ENCODE measurements at places on chromosomes 7 and 10.
A peak's percentile ranks its signal among the peaks of the same experiment; 100 is the strongest.

GRCh38 chr7:25565949-25566348 lies 337.7 kb upstream of the NPVF start:
- peak; percentile 44 for DNase-seq

DNA sequence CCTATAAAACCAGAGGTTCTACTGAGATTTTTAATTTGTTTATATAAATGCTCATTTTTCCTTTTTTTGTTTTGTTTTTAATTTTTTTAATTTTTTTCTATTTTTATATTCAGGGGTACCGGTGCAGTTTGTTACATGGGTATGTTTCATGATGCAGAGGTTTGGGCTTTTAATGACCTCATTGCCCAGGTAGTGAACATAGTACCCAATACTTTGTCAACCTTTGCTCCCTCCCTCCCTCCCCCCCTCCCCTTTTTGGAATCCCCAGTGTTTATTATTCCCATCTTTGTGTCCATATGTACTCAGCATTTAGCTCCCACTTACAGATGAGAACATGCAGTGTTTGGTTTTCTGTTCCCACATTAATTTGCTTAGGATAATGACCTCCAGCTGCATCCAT lies 94.4 kb upstream of the NEBL start:
- no peak for DNase-seq

DNA sequence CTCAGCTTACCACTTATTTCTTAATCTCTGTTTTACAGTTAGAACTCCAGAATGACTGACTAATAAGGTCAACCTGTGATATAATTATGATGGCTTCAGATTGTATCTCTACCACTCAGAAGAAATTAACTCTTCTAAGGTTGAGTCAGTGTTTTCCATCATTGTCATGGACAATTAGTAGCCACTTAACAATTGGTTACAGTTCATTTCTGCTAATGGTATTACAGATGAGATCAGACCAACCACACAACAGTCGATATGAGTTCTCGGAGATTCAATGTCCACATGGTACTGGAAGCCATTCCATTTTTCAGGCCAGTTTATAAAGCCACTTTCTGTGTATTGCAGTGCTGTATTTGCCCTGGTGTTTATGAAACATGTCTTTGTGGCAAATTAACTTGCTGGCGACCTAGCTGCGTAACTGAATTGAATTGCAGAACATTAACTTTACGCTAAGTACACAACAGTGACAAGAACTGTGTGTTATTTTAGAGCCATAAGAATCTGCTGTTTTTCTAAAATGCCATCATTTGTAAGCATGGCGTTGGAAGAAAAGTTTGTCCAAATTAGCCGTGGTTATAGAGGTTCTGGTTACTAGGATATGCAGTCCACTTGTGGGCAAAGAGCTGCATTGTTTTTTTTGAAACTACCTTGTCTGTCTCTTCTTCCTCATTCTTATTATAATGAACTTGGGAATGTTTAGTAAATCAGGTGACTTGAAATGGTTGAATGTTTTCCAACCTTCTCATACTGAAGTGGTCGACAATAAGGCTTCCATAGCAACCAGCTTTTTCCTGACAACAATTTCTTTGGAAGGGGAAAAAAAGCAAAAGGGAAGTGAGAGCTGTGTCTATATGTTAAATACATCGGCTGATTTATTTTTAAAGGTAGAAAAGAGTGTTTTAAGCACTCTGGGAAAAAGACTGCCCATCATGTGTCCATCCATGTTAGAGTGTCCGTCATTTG lies 76.4 kb downstream of the CELF2 start:
- no peak for DNase-seq

GRCh38 chr10:6140141-6140841 lies 51.5 kb downstream of the RBM17 start:
- DNase-seq: no peak

DNA sequence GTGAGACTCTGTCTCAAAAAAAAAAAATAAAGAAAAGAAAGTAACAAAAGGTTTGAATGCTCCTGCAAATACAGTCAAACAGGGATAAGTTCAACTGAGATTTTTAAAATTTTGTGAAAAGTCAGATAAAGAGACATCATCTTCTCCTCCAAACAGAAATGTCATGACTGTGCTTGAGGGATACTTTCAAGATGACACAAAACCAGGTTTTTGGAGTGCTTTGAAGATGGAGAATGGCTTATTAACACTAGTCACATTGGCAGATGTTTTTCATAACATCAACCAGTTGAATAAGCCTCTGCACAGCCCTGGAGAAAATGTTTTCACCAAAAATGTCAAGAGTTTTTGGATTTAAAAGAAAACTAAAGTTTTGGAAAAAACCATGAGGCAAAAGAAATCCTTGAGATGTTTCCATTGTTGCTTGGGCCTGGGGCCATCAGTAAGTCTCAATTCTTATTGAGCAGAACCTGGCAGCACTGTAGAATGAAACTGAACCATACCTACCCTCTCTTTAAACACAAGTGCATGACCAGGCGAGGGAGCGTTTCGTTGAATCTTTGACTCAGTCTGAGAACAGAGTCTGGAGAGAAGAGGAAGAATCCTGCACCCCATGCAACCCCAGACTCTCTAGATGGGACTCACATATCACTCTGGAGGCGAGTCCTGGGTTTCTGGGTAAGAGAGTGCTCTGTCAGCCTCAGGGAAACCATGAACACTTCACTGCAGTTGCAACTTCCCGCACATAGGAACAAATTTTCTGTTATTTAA lies 37.4 kb upstream of the PRKCQ start:
- DNase-seq: no peak

DNA sequence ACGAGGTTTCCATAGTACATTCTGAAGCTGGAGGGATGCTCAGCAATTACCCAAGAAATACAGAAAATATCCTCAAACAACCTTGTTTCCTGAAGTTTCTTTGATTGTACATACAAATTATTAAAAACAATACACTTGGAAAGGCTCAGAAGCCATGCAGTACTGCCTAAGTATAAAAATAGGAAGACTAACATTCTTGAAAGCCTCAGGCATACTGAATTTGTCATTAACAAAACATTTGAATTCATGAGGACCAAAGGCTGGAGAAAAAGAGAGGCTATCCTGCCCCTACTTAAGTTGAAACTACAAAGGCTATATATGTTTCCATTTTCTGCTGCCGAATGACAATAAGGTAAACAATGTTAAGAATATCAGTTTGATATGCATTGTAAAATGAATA lies 54.3 kb upstream of the SGCE start:
- no peak for DNase-seq

GRCh38 chr10:119535305-119535704 lies 7.2 kb downstream of the RGS10 start:
- no peak for DNase-seq

DNA sequence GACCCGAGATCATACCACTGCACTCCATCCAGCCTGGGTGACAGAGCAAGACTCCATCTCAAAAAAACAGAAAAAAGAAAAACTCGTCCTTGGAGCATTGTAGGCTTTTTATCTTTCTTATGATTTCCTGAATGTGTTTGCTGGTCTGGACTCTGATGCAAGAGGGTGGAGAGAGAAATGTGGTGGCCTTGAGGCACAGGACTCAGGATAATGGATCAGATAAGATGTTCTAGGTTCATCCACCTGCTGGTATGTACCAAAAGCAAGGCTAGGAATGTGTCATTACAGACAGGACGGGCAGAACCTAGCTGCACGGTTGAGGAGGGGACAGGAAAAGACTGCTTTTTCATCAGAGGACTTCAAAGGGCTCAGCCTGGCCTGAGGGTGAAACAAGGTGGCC lies 33.5 kb downstream of the GCC1 start:
- DNase-seq: no peak

GRCh38 chr10:12195281-12195602 lies 449 bp downstream of the NUDT5 start:
- no peak for DNase-seq

DNA sequence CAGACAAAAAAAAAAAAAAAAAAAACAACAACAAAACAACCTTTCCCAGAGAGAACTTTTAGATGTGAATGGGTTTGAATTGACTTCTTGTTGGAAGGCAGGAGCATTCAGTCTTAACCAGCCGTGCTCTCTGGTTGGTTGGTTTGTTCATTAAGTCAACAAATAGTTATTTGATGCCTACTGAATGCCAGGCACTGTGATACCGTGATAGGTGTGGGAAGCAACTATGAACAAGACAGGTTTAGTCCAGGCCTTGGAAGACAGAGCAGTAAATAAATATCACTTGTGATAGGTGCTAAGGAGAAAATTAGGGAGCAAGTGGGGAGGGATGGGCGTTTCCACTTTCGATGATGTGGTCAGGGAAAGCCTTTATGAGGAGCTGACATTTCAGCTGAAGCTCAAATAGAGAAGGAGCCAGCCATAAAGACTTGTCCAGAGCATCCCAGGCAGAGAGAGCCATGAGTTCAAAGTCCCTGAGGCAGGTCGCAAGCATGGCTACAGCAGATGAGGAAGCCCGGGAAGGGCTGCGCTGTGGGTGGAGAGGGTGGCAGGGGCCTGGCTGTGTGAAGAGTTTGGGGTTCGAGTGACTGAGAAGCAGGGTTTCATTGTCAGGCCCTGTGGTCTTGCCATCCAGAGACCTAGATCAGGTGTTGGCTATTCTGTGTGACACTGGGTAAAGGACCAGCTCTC lies 8.0 kb downstream of the TSPAN15 start:
- DNase-seq: no peak

DNA sequence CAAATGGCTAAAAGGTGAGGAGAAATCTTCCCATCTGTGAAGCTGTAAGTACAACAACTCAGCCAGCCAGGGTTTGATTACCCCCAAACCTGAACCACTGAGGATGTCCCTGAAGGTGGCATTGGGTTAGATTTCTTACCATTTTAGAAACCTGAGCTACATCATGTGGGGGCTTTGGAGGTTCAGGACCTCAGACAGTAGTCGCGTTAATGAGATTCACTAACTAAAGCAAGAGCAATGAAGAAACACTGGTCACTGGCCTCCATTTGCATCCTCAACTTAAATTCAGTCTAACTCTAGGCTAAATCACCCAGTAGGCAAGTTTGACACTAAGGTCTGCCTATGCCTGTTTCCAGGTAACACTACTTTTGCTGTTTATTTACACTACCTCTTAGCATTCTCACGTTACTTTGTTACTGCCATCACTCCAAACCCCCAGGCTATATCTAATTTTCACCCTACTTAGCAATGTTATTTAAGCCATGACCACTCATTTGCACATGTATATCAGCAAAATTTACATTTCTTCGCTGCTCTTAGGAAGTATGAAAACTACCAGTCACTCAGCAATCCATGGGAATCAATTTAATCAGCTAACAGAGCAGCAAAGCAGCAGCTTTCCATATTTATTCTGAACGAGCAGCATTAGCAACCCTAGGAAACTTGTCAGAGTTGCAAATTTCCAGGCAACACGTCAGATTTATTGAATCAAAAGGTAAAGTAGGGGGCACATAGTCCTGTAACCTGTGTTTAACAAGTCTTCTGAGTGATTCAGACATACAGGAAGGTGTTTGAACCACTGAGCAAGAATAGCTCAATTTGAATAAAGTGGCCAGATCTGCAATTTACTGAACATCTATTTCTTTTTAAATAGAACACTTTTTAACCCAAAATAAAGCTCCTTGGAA lies 788.4 kb upstream of the SORCS1 start:
- no peak for DNase-seq

DNA sequence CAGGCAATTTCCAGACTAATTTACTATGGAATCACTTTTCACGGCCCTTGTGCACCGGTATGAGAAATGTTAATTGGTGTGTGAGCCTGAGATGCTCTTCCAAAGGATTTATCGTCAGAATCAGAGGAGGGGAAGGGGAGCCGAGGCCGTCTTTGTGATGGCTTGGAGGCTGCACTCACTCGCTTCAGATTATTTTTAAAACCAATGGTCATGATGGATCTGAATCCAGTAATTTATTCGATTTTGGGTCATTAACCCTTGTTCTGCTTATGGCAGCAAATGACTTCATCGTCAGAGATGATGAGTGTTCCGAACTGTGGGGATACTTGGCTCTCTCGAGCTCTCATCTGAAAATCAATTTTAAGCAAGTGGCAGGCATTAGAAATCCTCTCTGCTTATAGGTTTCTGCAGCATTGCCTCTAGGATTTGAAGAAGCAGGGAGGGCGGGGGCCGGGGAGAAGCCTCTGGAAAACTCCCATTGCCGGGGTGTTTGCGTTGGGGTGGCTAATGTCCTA lies 576.3 kb downstream of the LRMDA start:
- no peak for DNase-seq

DNA sequence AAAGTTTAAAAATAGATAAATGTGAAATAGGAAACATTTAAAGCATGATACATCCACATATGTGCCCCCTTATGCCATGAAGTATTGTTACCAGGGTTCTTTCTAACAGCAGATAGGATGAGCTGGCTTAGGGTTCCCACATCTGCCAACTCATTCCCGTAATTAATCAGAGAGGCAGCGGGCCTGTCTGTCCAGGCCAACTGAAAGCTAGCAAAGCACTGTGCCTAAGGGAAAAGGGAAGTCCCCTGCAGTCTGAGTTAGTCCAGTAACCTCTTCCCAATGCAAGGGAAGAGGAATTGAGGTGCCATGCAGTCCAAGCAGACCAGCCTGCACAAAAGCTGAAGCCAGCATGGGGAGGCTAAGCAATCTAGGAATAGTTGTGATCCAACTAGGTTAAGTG lies 18.3 kb upstream of the ZC3HAV1L start:
- DNase-seq: no peak

GRCh38 chr7:32591938-32592337 lies 96.6 kb downstream of the AVL9 start:
- no peak for DNase-seq

DNA sequence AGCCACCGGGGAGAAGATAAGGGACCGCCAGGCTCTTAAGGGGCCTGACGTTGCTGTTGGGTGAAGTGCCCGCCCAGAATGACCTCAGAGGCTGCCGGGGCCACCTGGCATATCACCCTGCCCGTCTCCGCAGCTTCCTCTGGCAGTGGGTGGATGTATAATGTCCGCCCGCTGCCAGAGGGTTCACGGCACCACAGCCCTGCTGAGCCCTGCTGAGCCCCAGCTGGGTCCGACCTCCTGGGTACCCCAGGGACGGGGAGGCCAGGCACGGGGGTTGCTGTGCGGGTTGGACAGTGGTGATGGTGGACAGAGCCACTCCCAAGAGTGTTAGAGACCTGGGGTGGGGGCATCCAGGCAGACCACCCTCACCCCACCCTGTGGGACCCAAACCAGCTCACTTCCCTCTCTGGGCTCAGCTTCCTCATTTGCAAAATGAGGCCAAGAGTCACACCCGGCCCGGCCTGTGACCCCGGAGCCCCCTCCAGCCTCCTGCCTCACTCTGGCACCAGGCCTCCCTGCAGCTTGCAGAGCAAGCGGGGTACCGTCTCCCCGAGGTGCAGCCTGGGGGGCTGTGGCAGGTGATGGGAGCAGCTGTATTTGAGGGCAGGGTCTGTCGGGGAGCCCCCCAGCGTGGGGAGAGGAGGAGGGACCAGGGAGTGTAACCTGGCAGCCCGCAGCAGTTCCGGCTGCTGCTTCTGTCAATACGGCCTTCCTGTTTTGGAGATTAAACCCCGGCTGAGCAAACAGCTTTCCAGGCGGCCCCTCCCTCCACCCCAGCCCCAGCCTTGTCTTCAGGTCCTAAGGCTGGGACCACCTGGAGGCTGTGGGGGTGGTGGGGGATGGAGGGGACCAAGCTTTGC lies 8.4 kb upstream of the LFNG start:
- no peak for DNase-seq

- no peak for DNase-seq
Measured at GRCh38 chr7:114082642-114083165, 163.9 kb upstream of the PPP1R3A start.
